Kidney epithelial cell (primary cell): ENCODE measurements at places on chromosomes 1 and 21. TPM values are rescaled to one million over a fixed set of nuclear protein-coding genes. Genes with fewer than 3 reads are reported as not detected.

RAB3B gene
- total RNA-seq, result 35.9 and 36.8 TPM in 2 replicates

GNG4 gene
- 0.54 and 0.68 TPM in 2 replicates for total RNA-seq

DNASE2B gene
- not detected in 2 replicates for total RNA-seq

SPATA46 gene
- total RNA-seq, result not detected in 2 replicates

VANGL1 gene
- 12.6 and 15.2 TPM in 2 replicates for total RNA-seq

ANGPTL3 gene
- total RNA-seq, result not detected in 2 replicates

MPZ gene
- total RNA-seq, result 0.14 and 0.54 TPM in 2 replicates
